Activated effector memory CD4-positive, alpha-beta T cell treated with anti-CD3 and anti-CD28 coated beads, Interleukin-2, amount 50 U/mL, for 16 hours (primary cell): ENCODE measurements at places on chromosomes 12 and 14.

DNA sequence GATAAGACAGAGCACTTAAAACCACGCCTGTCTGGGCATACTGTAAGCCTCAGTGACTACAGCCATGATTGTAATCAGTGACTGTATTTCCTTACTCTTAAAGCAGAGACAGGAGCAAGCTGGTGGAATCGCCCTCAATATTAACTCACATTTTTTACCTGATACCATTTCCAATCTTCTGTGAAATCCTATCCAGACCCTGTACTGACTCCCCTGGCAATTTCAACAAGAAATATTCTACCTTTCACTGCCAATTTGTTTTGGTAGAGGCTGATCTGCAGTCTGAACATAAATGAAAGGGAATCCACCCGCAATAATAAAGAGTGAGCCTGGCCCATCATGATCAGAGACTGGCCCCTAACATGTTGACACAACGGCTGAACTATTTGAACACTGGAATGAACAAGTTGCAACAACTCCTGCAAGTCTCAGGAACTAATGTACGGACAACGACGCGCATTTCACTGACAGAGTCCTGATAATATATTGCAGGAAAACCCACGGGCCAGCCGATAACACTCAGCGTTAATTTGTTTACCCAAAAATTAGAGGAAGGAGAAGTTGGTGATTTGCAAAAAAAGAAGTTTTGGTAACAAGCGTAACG is 195.5 kb upstream of the BTG1 start:
- DNase-seq, result no peak

- no peak for DNase-seq
Measured at GRCh38 chr14:36509069-36509917, 10.7 kb downstream of the NKX2-1 start.

- no peak for DNase-seq
Measured at GRCh38 chr14:60133487-60133886, 31.7 kb downstream of the DHRS7 start.

GRCh38 chr12:7110661-7111060 is 1.6 kb upstream of the C1RL start:
- no peak for DNase-seq

GRCh38 chr14:78612666-78613065 is 442.5 kb downstream of the NRXN3 start:
- DNase-seq, result no peak

- DNase-seq, result peak; percentile 65
Measured at GRCh38 chr14:24238123-24238522, 4.3 kb downstream of the TINF2 start.

DNA sequence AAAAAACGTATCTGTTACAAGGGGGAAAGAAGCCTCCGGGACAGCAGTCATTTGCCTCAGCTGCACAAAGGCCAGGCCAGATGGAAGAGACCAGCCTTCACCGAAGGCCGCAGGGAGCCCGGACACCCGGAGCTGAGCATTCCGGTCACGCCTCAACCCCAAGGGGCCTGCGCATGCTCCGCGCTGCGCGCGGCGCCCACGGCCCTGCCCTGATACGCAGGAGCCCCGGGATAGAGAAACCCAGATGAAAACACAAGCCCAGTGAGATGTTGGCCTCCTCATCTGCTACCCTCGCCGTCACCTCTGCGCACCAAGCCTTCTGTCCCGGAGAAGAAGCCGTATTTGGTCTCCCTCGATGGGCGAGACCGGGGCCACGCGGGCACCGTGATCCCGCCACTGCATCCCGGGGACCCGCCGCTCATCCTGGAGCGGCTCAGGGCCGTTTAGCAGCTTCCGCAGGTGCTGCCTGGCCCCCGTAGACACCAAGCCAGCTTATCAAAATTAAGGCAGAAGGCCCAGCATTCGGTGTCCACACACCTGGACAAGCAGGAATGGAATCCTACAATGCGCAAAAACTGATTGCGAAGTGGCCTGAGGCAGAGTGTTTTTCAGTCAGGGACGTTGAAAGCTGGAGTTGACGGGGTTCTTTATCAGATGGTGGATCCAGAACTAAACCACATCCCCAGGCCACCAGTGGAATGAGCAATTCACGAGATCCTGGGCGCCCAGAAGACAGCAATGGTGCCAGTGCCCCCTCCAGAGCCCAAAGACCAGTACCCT is 2.6 kb downstream of the OR8S1 start:
- no peak for DNase-seq

DNA sequence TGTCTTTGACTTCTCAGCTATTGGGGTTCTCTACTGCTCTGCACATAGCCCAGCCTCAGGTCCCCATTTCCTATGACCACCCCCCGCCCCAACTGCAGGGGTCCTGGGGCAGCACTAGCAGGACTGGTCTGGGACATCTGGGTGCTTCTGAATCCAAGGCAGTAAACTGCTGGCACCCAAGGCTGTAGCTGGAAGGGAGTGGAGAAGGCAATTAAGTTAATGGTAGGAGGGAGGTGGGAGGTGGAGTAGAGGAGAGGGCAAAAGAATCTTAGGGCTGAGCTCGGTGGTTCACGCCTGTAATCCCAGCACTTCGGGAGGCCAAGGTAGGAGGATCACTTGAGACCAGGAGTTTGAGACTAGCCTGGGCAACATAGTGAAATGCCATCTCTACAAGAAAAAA is 11.5 kb downstream of the PLEK2 start:
- peak; percentile 9 for DNase-seq

DNA sequence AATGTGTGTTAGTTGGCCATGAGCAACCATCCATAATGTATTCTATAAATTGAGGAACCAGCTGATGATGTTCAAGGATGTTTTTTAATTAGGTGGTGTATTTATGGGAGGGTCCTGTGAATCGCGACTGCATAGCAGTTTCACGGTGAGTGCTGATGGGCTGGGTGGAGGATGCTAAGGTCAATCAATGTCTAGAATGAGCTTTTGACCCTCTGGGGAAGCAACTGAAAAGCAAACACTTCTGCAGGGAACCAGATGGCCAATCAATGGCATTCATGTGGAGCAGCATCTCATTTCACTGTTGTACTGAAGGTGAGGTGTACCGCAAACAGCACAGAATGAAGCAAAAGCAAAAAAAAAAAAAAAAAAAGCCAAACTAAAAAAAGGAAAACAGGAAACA is 676.1 kb upstream of the TMEM132C start:
- no peak for DNase-seq

- no peak for DNase-seq
Measured at GRCh38 chr14:68981539-68981976, 2.5 kb upstream of the ACTN1 start.

GRCh38 chr12:123165537-123165936 is 14.6 kb upstream of the PITPNM2 start:
- DNase-seq, result no peak

- DNase-seq, result peak; percentile 64
Measured at GRCh38 chr12:56469007-56469930, 891 bp downstream of the SPRYD4 start.

DNA sequence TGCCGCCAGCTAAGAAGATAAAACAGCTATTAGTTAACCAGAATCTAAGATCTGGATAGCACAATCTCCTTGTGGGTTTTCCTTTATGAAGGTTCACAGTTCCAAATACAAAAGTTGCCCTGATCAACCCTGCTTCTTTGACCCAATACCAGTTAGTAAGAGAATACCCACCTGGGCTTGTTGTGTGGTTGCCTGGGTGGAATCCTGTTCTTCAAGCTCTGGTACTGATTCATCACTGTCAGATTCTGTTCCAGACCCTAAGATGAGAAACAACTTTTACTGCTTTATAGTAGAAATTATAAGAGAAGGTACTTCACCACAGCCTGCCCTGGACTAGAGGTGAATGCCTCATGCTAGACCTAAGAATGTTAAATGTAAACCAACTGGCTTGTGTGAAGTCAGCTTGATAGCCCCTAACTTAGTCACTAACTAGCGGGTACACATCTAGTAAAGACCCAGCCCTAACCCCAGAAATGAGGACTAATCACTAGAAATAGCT is 10.6 kb downstream of the NACA start:
- peak; percentile 14 for DNase-seq

- no peak for DNase-seq
Measured at GRCh38 chr12:3123729-3124128, 46.5 kb downstream of the TSPAN9 start.

DNA sequence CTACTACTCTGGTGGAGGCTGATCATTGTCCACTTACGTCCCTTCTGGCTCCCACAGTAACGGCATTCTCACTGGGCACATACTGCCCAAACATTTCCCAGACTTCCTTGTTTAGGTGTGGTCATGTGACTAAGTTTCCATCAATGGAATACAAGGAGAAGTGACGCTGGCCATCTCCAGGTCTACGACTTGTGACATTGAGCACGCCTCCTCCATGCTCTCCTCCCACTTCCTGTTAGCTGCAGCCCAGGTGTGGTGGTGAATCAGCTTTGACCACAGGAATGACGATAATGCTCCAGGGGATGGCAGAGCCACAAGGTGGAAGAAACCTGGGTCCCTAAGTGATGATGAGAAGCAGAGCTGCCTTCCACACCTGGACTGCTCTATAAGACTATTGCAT is 6.0 kb upstream of the SLC24A4 start:
- DNase-seq, result no peak

- DNase-seq, result peak; percentile 93
Measured at GRCh38 chr14:74712499-74713394, at the start of the genes AREL1 and FCF1. Gene AREL1 (minus strand): TSS chr14:74713080. CDS start chr14:74685615, 27,465 bp downstream. Gene FCF1 (plus strand): TSS chr14:74713144. CDS start chr14:74713198, 54 bp downstream.

DNA sequence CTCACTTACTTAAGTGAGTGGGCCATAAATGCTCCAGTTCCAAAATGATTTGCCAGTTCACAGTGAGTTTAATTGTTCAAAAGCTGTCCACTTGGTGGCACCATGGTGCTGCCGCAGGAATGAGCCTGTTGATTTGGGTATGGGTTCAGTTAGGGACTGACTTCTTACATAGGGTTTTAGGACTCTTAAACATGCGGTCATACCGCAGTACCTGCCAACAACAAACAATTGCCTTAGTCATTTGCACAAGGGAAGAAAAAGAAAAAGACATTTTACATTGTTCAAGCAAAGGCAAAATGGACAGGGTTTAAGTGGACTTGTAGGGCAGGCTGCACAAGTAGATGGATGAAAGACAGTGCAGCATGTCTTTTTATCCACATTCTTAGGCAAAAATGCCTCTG is 80.0 kb upstream of the DBX2 start:
- peak; percentile 66 for DNase-seq

GRCh38 chr12:45660330-45660729 is 69.2 kb upstream of the ARID2 start:
- DNase-seq, result no peak

DNA sequence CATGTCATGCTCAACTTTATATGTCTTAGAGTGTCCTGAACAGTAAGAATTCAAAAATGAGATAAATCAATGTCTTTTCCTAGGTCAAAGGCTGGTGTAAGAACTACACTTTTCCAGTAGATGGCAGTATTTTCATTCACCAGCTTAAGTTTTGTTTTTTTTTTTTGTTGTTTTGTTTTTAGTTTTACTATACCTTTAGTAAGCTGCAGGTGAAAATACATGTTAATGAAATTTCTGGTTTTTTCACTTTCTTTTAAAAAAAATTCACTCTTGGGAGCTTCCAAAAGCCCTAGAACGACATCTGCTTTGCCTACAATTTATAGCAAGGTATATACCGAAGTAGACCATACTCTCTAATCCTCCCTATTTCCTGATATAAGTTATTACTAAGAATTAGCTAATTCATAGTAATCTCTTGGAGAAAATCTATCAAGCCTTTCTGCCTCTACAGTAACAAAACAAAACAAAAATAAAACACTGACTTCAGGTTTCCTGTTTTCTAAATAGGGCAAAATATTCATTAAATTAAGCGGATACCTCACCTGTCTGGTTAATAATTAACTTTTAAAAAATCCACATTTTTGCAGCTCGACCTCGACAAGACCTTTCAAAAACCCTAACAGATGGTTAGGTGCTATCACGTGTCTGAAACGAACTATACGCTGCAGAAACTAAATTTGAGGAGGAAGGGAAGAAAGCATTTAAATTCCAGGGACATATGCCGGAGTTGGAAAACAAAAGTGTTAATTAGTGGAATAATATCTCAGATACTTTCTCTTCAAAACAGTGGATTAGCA is 2.7 kb upstream of the SAMD4A start:
- no peak for DNase-seq

DNA sequence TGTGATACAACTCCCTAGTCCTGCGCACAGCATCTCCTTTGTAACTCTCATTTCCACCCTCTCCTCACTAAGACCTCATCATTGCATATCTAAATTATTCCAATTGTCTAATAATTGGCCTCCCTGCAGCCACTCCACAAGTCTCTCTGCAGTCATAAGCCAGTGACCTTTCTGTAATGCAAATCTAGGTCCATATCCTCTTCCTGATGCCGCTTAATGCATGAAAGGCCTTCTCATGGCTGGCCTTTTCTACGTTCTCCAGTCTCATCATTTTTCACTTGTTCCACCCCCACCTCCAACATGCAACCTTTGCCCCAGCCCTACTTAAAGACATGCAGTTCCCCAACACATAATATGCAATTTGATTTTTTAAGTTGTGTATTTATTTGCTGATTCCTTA is 96.0 kb downstream of the RPAP3 start:
- no peak for DNase-seq

- no peak for DNase-seq
Measured at GRCh38 chr12:32903763-32904162, 7.2 kb upstream of the PKP2 start.

DNA sequence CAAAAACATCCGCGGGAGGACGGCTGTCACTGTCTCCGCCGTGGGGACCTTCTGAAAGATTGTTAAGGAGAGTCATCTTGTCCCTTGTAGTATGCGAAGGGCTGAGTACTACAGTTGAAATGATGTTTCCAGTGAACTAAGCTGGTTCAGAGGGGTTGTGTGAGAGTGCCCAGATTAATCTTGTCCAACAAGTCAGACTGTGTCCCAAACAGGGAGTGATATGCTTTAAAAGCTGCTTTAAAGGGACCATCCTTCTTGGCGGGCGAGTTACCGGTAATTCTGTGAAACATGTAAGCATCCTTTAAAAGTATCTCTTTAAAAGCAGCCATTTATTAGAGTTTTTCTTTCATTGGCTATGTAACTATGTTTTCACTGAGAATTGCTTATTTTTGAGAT is 1.1 kb downstream of the WDR20 start:
- no peak for DNase-seq

DNA sequence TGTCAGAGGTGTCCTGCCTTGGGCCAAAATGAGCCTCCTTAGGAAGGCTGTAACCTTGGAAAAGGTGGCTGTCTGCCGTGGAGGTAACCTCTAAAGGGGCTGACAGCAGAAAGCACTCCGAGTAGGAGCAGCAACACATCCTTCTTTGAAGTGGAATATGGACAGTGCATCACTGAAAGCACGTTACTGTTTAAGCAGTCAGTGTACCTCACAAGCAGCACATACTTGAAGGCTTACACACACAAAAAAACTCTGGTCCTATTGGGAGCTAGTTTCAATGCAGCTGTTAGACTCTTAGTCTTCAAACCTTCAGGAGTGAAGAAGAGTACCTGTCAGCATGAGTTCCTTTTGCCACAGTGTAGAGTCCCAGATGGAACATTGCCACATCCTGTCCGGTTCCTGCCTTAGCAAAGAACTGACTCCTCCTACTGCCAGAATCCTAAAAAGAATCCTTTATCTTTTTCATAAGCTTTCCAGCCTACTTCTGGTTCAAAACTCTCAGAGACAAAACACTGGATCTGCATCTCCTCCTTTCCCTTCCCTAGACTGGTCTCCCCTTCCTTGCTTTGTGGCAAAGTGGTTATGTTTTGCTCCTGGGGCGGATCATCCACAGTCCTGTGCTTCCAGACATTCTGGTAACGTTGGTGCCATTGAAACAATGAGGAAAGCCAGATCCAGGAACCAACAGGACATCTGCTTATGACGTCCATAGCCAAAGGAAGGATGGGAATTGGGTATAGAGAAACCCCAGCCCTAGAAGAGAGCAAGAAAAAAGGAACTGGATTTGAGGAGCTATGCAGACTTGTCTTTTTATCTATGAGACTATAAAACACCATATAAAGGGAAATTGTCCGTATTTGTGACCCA is 8.5 kb upstream of the MDM1 start:
- no peak for DNase-seq

GRCh38 chr12:46268583-46269428 is at the start of gene SLC38A1:
Gene SLC38A1 (minus strand): TSS chr12:46269043. CDS start chr12:46239800, 29,243 bp downstream.
- DNase-seq, result peak; percentile 95
